ENCODE measurements at places on chromosomes 2 and 18.

DNA sequence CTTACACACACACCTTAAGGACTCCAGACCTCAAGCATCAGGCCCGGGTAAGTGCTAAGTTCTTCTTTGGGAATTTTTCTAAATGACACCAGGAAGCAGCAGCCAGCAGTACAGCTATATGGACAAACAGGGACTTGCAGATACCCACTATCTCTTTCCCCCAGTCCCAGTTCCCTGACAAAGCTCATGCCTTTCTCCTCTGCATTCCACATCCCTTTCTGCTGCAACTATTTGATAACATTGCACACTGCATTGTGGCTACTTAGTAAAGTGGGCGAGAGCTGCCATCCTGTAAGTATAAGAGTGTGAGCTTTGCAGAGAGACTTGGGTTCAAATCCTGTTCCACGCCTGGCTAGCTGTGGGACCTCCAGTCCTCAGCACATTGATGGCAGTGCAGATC, 14.0 kb upstream of the CD226 start:
- DNase-seq = no peak

GRCh38 chr2:223315813-223316212, 263.8 kb downstream of the KCNE4 start:
- DNase-seq = no peak

DNA sequence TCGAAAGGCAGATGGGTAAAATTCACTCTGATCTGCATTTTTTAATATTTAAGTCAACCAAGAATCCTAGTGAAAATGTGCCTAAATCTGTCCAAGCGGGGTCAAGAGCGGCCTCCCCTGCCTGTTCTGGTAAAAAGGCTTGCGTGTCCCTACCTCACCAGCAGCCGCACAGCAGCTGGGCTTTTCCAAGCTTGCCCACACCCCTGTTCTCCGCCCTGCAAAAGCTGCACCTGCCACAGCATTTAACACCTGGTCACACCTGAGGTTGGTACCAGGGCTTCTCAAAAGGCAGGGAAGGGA, 25.8 kb upstream of the TMEM182 start:
- DNase-seq = no peak

GRCh38 chr18:58638441-58638840, 9.6 kb upstream of the ALPK2 start:
- DNase-seq = no peak

- peak; percentile 71 for DNase-seq
Observed at GRCh38 chr2:233210843-233211547, 40.5 kb upstream of the ATG16L1 start.

DNA sequence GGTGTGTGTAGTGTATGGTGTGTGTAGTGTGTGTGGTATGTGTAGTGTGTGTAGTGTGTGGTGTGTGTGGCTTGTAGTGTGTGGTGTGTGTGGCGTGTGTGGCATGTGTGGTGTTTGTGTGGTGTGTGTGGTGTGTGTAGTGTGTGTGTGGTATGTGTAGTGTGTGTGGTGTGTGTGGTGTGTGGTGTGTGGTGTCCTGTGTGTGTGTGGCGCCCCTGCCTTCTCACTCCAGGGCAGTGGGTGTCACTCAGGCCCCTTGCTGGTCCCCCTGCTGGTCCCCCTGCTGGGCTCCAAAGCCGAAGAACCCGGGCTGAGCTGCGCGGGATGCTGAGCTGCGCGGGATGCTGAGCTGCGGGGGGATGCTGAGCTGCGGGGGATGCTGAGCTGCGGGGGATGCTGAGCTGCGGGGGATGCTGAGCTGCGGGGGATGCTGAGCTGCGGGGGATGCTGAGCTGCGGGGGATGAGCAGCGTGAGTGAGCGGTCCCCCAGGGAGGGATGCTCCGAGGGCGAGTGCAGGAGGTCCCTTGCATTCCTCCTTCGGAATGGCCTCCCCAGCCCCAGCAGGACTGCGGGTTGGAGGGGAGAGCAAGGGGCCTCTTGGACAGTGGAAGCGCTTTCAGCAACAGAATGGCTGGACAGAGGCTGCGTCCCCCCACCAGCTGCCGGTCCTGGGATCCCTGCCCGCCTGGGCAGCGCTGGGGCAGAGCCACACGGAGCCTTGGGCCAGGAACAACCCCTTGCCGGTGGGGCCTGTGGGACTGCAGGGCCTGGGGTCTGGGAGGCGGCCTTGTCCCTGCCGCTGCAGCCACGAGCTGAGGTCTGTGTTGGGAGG, 3.4 kb upstream of the RTP5 start:
- DNase-seq = no peak
